Epithelial cell of prostate (primary cell): ENCODE measurements at places on chromosomes 7 and 10.

DNA sequence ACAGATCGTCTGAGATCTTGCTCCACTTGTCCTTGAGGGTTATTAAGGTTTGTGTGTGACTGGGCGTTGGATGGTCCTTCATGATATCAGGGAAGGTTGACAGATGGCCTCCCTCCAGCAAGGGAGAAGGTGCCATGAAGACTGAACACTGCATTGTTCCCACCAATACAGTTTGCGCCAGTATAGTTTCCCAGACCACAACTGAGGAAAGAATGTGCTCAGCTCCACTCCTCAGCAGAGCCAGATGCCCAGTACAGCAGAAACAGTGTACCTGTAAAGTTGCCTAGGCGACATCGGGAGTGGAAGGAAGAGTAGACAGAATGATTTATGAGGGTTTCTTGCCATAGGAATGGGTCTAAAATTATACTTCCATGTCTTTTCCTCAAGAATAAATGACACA lies 137.5 kb downstream of the ST7 start:
- no peak for DNase-seq

GRCh38 chr7:139745678-139746143 lies 32.1 kb downstream of the HIPK2 start:
- no peak for DNase-seq

DNA sequence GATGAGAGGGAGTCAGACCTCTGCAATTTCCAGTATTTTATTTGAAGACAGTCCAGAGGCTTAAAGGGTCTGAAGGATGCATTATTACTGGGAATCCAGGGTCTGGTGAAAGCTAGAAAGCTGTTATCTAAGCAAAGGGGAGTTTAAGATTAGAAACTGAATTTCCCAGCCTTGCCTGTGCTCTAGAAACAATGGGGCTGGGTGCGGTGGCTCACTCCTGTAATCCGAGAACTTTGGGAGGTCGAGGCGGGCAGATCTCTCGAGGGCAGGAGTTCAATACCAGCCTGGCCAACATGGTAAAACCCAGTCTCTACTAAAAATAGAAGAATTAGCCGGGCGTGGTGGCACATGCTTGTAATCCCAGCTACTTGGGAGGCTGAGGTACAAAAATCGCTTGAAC lies 71.5 kb upstream of the ANLN start:
- no peak for DNase-seq

DNA sequence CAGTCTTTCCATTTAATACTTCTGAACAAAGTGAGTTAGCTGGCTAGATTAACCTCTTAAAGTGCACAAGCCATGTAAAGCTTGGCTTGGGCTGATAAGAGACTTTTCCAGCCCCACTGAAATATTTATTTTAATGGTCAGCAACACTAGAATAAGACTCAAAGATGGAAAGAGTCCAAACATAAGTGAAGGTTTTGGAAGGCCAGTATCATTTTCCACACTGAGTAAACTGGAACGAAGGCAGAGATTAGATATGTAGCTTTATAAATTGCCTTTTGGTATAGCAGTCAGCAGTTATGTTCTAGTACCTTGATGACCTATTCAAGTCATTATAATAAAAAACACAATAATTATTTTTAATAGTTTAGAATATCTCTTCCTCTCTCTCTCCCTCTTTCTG lies 102.2 kb downstream of the HDAC9 start:
- no peak for DNase-seq

- peak; percentile 27 for DNase-seq
Measured at GRCh38 chr7:112157072-112157471, 49.1 kb downstream of the DOCK4 start.
